ENCODE measurements at places on chromosomes 11 and 22.

GRCh38 chr22:19890502-19891316 is 36.0 kb upstream of the GNB1L start:
- DNase-seq: no peak

DNA sequence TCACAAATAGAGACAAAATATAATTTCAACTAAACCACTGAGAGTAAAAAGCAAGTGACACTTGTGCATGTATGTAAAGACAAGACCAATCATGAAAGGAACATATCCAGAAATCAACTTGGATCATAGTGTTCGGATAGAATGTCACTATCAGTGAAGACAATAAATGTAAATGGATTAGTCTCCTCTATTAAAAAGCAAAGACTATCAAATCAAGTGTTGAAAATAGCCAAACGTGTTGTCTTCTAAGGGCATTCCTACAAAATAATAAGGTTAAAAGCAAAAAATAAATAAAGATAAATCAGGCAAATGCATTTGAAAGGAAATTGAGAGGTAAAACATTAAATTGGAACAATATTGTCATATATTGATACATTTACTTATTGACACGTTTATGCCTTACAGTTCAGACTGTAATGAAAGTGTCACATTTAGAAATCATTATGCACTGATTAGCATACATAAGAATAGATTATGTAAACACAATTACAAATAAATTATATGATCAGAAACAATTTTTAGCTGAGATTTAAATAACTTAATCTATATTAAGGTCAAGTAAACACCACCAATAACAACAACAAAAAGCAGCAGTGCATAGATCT is 1100.1 kb downstream of the BRD1 start:
- no peak for DNase-seq

GRCh38 chr22:27336151-27337090 is 465.1 kb downstream of the MN1 start:
- no peak for DNase-seq

GRCh38 chr22:39170825-39171622 is 18.5 kb upstream of the CBX7 start:
- no peak for DNase-seq

GRCh38 chr11:15484398-15484797 is 369.7 kb downstream of the INSC start:
- DNase-seq: no peak

- no peak for DNase-seq
These were observed 89.1 kb upstream of the TRIM48 start for GRCh38 chr11:55172734-55173415.
